Dorsolateral prefrontal cortex (tissue), 122 donors: ENCODE measurements at places on chromosomes 12 and 14. TPM values are rescaled to one million over a fixed set of nuclear protein-coding genes. Genes with fewer than 3 reads are reported as not detected.

NDRG2 gene
- 949 TPM for total RNA-seq

BCL2L14 gene
- not detected for total RNA-seq

PRB2 gene
- total RNA-seq: 4.2 TPM

CDCA3 gene
- total RNA-seq: 3.3 TPM

OR4K14 gene
- total RNA-seq: not detected

RNASE7 gene
- not detected for total RNA-seq

ADAM21 gene
- total RNA-seq: 1.4 TPM

CYP46A1 gene
- 84.5 TPM for total RNA-seq

RNASE3 gene
- not detected for total RNA-seq

ANKRD13A gene
- total RNA-seq: 38.0 TPM

PPHLN1 gene
- 73.6 TPM for total RNA-seq

GLS2 gene
- total RNA-seq: 38.9 TPM

TPPP2 gene
- total RNA-seq: not detected

PTPRR gene
- total RNA-seq: 23.5 TPM

KLRG1 gene
- 14.1 TPM for total RNA-seq

SCN8A gene
- total RNA-seq: 119 TPM

RASSF3 gene
- 7.7 TPM for total RNA-seq

C12orf56 gene
- not detected for total RNA-seq

YEATS4 gene
- 13.6 TPM for total RNA-seq

OTUB2 gene
- total RNA-seq: 3.8 TPM

HNF1A gene
- not detected for total RNA-seq

TPH2 gene
- total RNA-seq: 1.9 TPM

CPNE8 gene
- 29.3 TPM for total RNA-seq

CD9 gene
- total RNA-seq: 90.1 TPM

LHX5 gene
- not detected for total RNA-seq

SUPT16H gene
- total RNA-seq: 75.6 TPM

MOK gene
- total RNA-seq: 55.1 TPM

TEX52 gene
- not detected for total RNA-seq

PLEKHD1 gene
- total RNA-seq: 3.5 TPM

BDKRB1 gene
- 0.46 TPM for total RNA-seq

ERP27 gene
- not detected for total RNA-seq

CMA1 gene
- total RNA-seq: not detected

PROX2 gene
- total RNA-seq: 0.21 TPM

RIPK3 gene
- 3.1 TPM for total RNA-seq

VEZT gene
- total RNA-seq: 106 TPM
